ENCODE measurements at places on chromosomes 6 and 20.
A peak's percentile ranks its signal among the peaks of the same experiment; 100 is the strongest.

DNA sequence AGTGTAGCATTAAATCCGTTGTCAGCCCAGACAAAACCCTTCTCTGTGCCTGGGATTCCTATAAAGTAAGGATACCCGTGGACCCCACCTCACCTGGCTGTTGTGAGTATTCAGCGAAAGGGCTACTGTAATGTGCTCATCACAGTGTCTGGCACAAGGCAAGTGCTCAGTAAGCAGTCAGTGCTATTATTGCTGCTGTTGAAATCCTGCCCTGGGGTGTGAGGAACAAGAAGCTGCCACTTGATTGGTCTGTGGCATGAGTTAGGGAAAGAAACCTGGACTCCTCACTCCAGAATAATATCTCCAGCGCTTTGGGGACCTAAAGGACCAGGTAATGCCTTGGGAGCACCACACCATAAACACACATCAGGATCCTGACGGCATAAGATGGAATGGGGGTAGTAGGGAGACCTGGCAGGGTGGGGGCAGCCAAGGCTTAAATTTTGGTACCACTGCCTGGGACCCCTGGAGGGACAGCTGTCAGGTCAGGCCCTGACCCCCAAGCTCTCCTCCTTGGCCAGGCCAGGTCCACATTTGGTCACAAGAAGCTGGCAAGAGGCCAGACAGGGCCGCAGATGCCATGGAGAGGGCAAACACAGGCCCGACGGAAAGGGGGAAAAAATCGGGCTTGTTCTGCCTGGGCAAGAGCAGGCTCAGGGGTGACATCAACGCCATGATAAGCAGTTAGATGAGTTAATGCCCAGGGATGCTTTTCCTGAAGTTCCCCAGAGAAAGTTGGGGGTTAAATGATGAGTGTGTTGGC, 66.5 kb downstream of the MRPL14 start:
- no peak for DNase-seq

- DNase-seq, result peak; percentile 63
Observed at GRCh38 chr6:63573899-63574553, 1.7 kb downstream of the LOC128125822 start.

- DNase-seq, result no peak
Observed at GRCh38 chr20:63115651-63116411, 100.1 kb downstream of the YTHDF1 start.

GRCh38 chr6:163146036-163146435, 268.5 kb upstream of the QKI start:
- DNase-seq, result no peak

DNA sequence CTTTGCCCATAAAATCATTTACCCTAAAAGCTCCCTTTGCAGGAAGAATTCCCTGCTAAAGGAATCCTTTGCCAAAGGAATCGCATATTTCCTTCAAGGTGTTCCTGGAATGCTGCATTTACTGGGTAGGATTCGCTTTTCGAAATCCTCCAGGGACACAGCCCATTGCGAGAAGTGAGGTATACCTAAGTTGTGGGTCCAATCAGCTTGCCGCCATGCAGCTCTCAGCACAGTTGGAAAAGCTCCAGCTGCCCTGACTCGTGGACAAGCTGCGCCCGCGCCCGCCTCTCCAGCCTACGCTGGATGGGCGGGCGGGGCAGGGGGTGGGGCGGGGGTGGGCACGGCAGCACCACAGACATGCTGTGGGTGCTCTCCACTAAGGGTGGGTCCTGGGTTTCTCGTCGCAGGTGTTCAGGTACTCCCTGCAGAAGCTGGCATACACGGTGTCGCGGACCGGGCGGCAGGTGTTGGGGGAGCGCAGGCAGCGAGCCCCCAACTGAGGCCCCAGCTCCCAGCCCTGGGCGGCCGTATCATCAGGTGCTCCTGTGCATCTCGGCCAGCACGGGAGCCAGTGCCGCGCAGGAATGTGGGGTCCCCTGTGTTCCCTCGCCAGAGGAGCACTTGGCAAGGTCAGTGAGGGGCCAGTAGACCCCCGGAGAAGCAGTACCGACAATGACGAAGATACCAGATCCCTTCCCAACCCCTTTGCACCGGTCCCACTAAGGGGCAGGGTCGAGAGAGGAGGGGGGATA, 1.4 kb downstream of the NNAT start:
- peak; percentile 46 for DNase-seq

GRCh38 chr6:136249336-136249735, 775 bp downstream of the MTFR2 start:
- DNase-seq, result no peak

- peak; percentile 42 for DNase-seq
Observed at GRCh38 chr20:878511-879307, 37.4 kb downstream of the ANGPT4 start.
